Activated CD4-positive, alpha-beta T cell treated with anti-CD3 and anti-CD28 coated beads for 48 hours (primary cell): ENCODE measurements at places on chromosomes 16 and 17.

DNA sequence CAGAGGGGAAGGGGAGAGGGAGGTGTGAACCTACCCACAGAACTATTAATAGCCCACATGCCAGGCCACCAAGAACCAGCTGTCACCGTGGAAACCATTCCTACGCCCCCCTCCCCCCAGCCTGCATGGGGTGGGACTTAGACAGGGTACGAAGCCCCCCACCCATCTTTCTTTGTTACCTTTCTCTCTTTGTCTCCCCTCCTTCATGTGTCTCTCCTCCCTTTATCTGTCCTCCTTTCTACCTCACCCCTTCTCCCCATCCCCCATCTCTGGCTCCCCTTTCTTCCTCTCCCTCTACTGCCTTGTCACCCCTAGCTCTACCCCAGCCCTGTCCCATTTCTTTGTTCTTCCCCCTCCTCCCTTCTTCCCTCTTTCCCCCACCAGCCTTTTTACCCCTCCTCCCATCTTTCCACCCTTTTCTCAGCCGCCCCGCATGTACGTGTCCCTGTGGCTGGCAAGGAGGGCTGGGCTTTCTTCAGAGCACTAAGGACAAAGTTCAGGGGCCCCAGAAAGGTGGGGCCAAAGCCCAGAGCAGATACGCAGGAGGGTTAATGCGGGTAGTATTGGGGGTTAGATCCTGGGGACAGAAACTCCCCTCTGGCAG is 8.0 kb downstream of the THRA start:
- DNase-seq: no peak

DNA sequence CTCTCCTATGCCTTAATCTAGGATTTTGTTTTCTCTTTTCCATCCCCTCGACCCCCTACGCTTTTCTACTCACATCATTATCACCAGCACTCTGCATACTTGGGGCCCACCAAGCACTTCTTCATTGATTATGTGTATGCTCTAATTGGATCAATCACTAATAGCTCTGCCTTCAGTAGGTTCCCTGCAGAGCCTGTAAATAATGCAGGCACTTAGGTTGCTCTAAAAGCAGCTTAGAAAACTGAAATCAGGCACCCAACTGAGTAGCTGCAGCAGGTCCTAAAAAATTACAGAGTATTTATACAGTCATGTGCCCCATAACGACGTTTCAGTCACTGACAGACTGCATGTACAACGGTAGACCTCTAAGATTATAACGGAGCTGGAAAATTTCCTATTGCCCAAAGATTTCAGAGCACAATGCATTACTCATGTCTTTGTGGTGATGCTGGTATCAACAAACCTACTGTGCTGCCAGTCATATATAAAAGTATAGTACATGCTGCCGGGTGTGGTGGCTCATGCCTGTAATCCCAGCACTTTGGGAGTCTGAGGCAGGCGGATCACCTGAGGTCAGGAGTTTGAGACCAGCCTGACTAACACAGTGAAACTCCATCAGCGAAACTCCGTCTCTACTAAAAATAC is 280.4 kb downstream of the HS3ST3B1 start:
- DNase-seq: no peak

DNA sequence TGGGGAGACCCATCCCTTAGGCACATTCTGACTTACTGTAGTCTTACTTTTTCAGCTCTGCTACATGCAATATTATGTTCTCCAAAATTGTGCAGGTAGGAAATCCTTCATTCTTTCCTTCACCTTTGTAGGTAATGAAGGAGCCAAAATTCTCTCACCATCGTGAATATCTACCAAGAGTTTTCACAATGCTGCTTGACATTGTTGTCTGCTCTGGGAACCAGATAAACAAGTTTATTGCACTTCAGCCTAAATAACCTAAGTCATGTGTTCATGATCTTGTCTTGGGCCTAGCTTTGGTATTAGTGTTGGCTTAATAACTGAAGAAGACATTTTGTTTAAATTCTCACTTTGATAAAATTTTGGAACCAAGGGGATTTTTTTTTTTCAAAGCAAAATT is 110.8 kb upstream of the ELAC2 start:
- no peak for DNase-seq

DNA sequence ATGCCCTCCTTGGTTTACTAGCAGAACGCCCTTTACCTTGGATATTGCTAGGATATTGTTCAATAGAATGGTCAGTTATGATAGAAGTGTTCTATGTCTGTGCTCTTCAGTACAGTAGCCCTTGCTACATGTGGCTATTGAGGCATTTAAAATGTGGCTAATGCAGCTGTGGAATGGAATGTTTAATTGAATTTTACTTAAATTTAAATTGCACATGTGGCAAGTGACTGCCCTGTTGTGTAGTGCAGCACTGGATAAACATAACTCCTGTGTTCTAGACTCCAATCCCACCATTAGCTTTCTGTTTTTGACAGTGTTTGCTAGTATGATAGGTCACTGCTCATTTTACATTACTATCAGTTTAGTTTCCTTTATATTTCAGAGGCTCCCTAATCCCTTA is 29.9 kb downstream of the RAD51C start:
- DNase-seq: no peak

GRCh38 chr16:51157698-51158097 is 6.6 kb upstream of the SALL1 start:
- DNase-seq: no peak

- no peak for DNase-seq
Observed at GRCh38 chr17:56577190-56577842, 16.2 kb upstream of the NOG start.

DNA sequence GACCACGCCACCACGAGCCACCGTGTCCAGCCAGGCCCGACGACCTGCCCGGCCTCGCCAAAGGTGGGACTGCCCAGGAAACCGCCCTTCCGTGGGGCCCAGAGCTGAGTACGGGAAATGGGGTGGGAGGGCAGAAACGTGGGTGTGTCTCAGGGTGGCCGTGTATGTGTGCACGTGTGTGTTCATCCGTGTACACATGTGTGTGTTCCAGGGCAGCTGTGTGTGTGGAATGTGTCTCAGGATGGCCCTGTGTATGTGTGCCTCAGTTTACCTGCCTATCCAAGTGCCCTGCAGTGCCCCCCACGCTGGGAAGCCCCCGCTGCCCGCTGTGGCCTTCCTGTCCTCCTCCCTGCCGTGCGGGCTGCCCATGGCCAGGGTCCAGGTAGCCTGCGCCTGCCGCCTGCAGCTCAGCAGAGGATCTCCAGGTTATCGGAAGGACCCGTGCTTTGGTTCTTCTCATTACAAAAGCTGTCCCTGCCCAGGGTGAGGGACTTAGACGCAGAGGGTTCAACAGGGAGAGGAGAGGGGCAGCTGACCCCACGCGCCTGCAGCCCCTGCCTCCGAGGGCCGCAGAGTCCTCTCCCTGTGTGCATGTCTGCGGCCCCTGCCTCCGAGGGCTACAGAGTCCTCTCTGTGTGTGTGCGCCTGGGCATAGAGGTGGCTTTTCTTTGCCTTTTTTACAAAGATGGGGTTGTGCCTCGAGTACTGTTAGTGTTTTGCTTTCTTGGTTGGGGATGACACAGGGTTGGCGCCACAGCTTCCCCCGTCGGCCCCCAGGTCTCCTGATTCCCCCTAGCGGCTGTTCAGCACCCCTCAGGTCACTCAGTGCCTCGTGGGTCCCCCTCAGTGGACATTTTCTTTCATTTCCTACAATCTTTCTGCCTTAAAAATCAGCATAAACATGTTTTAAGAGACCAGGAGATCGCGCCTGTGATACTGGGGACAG is 23.6 kb downstream of the ZNF469 start:
- no peak for DNase-seq

DNA sequence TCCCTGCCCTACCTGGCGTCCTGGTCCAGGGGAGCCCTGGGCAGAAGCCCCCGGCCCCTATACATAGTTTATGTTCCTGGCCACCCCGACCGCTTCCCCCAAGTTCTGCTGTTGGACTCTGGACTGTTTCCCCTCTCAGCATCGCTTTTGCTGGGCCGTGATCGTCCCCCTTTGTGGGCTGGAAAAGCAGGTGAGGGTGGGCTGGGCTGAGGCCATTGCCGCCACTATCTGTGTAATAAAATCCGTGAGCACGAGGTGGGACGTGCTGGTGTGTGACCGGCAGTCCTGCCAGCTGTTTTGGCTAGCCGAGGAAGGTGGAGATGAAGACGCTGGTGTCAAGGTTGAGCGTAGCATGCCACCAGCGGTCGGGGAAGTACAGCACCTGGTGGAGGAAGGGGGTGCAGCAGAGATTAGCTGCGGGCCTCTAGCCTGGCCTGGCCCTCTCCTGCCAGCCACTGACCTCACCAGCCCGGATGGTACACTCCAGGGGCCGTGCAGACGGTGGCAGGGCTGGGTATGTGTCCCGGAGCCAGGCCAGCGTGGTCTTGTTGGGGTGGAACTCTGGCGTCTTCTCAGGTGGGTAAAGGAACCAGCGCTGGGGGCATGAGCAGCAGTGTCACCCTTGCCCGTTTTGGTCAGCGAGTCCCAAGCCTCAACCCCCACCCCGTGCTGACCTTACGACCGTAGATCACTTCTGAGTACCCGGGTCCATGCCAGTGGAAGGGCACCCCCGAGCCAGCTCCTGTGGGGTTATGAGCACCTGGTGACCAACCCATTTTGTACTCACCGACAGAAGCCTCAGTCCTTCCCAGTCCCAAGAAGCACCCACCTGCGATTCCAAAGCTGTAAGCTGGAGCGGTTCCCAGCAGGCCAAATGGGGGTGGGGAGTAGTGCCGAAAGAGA is 1.4 kb downstream of the JMJD8 start:
- no peak for DNase-seq

GRCh38 chr16:56625140-56625942 is at the start of gene MT1E:
MT1E (plus strand) TSS chr16:56625781; CDS start chr16:56625852, 71 bp downstream.
- DNase-seq: peak; percentile 84

- no peak for DNase-seq
Observed at GRCh38 chr17:33438139-33438538, 145.0 kb upstream of the ASIC2 start.

- peak; percentile 86 for DNase-seq
Observed at GRCh38 chr16:4624827-4625559, 367 bp downstream of the MGRN1 start.

- DNase-seq: peak; percentile 48
Observed at GRCh38 chr17:82120148-82120547, 22.1 kb upstream of the FASN start.

GRCh38 chr16:79994418-79994817 is 393.9 kb upstream of the MAF start:
- DNase-seq: no peak

- DNase-seq: no peak
Observed at GRCh38 chr16:88560714-88561484, 9.3 kb upstream of the ZC3H18 start.

DNA sequence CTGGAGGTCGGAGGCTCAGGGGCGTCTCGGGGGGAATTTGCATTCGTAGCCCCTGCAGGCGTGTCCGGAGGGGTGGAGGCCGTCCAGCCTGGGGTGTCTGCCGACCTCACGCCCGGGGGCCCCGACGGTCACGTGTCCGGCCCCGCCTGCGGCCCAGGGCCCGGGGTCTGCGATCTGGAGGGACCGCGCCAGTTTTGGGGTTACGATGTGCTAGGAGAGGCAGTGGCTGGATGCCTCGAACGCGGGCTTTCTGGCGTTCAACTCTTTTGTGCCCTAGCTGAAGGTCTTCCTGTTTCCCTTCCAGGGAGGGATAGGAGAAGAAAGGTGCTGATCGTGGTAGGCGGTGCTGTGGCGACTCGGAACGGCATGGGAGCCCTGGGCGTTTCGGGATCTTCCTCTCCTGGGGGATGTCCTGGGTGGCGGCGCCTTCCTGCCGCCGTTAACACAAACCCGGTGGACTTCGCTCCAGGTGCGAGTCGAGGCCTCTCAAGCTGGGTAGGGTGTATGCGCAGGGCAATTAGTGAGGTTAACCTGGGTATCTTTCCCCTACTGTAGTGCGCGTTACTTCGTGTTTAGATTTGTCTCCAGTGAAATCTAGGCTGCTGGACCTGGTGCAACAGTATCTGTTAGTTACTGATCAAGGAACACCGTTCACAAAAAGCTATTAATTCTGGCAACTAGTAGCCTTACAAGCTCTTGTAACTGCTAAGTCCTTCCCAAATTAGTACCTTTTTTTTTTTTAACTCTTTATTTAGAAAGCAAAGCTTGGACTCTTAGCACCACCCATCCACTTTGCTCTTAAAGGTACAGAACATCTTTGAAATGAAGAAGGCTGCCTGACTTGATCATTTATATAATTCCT is 1.3 kb downstream of the AKAP1 start:
- peak; percentile 26 for DNase-seq

GRCh38 chr16:15509593-15510535 is 75.5 kb downstream of the BMERB1 start:
- DNase-seq: no peak

- no peak for DNase-seq
Observed at GRCh38 chr16:3142770-3143169, 7.9 kb downstream of the ZNF213 start.

DNA sequence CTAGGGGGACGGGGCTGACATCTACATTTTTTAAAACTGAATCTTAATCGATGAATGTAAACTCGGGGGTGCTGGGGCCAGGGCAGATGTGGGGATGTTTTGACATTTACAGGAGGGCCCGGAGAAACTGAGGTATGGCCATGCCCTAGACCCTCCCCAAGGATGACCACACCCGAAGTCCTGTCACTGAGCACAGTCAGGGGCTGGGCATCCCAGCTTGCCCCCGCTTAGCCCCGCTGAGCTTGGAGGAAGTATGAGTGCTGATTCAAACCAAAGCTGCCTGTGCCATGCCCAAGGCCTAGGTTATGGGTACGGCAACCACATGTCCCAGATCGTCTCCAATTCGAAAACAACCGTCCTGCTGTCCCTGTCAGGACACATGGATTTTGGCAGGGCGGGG is 21.4 kb downstream of the ADAM11 start:
- no peak for DNase-seq

GRCh38 chr17:82065193-82065637 is 389 bp downstream of the DUS1L start:
- peak; percentile 49 for DNase-seq

DNA sequence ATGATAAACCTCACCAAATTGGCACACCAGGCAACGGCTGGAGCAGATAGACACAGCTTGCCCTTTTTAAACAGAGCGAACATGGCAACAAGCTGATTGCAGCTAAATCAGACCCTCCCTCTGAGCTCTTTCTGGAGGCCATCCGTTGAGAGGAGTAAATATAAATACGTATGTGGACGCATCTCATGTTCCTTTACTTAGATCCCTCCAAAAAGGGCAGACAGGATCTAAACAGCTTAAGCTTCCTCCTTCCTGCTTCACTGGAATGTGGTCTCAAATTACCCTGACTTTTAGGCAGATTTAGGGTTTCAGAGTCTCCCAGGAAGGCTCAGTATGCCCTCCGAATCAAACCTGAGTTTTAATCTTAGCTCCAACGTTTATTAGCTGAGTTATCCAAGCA is 204.7 kb upstream of the GOT2 start:
- no peak for DNase-seq

DNA sequence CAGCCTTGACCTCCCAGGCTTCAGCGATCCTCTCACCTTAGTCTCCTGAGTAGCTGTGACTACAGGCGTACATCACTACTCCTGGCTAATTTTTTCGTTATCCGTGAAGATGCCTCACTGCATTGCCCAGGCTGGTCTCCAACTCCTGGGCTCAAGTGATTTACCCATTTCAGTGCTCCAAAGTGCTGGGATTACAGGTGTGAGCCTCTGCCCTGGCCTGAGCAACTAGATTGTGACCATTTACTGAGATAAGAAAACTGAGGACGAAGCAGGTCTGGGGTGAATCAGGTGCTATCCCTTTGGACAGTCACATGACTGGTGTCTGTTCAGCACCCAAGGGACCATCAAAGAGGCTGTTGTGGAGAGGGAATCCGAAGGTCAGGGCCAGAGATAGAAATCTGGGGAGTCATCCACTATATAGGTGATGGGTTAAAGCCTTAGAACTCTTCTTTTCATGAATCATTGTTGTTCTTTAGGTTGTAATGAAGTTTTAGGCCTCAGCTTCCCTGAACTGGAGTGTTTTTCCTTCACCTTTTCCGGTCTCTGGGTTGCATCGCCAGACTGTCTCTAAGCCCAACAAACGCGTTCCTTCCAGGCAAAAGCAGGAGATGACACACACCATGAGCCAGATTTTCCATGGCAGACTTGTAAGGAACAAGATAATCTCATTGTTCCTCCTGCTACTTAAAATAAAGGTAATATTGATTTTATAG is 62.5 kb downstream of the FTO start:
- DNase-seq: no peak
